Activated T-helper 1 cell treated with Interleukin-2 at 50 U/mL for 16 hours (primary cell): ENCODE measurements at places on chromosomes 4 and X.

DNA sequence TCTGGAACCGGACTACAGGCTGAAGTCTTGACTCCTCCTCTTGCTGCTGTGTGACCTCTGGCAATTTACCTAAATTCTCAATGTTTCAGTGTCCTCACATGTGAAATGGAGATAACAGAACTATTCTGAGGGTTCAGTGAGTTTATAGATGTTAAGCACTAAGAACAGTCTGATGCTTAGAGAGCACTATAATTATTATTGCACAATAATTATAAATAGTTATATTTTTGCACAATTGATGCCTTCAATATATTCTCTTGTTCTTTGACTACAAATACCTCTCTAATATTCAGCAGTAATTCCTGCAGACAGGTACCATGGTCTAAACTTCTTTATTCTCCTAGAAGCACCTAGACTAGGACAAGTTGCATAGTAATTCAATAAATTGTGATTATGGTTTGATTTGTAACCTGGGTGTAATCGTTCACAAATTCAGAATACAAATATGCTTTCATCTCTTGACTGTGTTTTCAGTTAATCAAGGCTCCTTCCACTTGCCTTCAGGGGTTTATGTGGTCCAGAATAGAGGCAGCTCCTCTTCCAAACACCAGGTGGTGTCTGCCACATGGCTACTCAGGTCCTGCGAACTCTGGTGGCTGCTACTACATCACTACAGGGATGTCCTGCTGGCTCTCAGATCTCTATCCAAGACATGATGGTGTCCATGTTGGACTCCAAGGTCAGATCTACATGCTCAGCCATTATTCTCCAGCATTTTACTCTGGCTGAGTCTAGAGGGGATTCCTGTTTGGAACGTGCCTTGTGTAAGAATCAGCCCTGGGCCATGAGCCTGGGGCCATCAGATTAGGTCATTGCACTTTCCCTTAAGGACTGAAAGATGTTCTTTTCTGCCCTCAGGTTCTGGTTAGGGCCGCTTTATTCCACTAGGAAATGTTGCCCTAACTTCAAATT is 103.4 kb downstream of the QRFPR start:
- DNase-seq = no peak

DNA sequence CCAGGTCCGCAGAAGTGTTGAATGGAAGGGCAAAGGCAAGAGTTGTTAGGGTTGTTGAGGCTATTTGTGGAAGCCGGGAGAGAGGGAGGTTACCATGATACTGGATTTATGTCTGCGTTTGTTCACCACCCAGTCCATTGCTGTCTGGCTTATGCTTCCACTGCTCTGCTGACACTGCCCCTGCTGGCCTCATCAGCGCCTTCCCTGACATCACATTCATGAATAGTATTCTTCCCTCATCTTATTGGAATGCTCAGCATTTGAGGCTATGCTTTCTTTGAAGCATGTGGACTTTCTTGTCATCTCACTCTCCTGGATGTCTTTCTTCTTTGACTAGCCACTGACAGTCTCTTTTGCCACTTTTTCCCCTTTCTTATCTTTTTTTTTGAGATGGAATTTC is 10.3 kb downstream of the GNL3L start:
- no peak for DNase-seq

- DNase-seq = no peak
Observed at GRCh38 chr4:176883108-176883550, 90.4 kb upstream of the VEGFC start.

- no peak for DNase-seq
Observed at GRCh38 chrX:116009861-116010710, 160.5 kb upstream of the AGTR2 start.

DNA sequence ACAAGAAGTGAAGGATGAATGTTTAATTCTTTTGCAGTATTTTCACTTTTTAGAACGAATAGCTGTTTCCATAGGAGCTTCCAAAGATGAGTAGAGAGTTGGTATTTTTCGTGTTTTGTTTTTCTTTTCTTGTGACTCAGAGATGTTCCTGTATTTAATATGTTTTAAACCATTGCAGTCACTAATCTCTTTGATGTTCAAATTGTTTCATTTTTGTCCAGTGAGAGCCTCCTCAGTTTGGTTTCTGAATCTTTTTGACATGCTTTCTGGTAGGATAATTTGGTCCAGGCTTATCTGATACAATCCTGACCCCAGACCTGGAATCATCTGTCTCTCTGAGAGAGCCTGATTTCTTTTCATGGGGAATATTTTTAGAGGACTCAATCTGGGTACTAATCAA is 41.6 kb downstream of the BEX3 start:
- DNase-seq = no peak

DNA sequence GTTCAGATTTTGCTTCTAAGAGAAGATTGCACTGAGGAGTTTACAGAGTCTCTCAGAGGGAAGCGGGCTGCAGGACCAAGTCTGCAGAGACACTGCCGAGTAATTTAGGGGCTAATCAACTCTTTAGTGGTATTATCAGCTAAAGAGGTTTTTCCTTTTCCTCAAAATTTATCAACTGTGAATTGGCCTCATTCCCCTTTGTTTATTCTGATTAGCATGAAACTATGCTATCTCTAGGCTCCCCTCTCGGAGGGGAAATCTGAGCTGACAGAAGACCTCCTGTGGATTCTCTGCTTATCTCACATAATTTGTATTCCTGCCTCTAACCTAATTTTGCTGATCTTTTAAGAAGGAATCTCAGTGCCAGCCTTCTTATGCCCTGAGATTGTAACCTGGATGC is 201.0 kb downstream of the DCTD start:
- no peak for DNase-seq

- no peak for DNase-seq
Observed at GRCh38 chr4:8319731-8320385, 50.3 kb downstream of the HTRA3 start.

- DNase-seq = no peak
Observed at GRCh38 chrX:31219174-31219573, 147.3 kb upstream of the FTHL17 start.

DNA sequence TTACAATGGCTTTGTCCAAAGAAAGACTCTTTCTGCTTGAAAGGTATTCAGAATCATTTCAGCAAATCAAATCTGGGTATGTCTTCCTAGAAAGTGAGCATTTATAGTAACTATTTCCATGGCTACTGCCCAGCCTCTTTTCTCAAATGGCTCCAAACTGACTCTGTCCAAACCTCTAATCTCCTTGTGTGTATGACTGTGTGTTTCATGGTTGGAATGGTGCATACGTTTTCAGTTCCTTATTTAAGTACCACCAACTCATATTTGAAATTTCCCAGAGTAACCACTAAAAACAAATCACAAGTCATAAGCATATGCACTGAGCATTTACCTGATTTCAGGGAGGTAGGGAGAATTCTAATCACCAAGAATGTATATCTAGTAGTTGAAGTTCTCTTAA is 106.0 kb downstream of the TMEM144 start:
- DNase-seq = no peak
